Omental fat pad (tissue), 4 donors: ENCODE measurements at places on chromosomes 12 and 14. TPM values are rescaled to one million over a fixed set of nuclear protein-coding genes. Genes with fewer than 3 reads are reported as not detected.

DNA sequence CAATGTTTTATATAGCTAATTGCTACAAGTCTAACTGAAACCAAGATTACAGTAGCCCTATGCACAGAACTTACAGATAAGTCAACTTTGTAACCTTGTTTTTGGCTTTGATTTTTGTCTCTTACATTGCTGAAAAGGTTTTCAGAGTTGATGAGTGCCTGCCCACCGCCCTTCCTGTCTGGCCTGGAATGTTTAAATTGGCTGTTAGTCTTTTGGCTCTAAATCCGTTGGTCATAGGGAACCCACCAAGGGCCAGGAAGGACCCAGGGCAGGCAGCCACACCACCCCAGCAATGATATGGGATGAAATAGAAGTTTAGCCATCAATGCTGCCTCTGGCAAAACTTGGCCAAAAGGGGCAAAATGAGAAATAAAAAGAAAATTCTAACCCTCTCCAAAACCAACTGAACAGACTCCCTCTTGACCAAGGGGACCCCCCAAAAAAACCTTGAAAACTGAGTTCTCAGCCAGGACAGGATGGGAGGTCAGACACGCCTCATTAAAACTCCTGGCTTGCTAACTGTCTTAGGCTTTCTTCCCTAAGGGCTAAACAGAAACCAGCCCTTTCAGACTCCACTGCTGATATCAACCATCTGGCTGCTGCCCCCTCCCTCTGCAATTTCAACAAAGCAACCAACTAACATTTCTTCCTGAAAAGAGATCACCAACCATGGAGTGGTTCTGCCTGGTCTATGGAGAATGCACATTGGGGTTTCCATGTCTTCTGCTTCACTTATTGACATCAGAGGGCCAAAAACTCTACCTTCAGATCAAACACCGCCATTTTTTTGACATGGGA is 242.1 kb upstream of the NOS1 start:
- no peak for DNase-seq

DNA sequence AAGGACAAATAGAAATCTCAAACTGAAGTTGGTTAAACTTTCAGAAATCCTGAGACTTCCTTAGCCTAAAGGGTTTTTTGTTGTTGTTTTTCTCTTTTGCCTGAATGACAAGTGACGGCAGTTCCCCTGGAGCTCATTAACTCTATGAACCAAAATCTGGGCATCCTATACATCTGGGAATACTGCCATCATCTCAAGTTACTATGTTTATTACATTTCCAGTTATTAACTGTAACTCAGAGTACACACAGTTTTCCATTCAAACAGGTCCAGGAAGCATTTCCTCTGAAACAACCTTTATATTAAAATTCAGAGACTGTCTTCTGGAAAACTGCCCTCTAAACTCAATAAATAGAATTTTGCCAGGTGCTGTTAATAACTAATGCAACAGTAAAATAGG is 55.6 kb upstream of the CDKL1 start:
- no peak for DNase-seq

The A2M gene
- 178 TPM for total RNA-seq

DNA sequence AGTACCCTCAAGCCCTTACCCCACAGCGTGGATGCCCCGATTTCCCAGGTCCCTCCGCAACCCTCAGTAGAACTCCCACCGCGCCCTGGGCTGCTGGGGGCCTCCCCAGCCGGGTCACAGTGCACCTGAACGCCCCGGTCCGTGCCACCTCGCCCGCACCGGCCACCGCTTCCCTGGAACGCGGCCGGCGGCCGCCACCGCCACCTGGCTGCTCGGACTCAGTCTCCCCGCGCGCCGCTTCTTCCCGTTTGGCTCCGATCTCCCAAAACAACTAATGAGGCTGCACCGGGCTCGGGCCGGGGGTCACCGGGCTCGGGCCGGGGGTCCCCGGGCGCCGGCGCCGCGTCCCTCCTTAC is 1.0 kb downstream of the ITPK1 start:
- no peak for DNase-seq

GRCh38 chr12:91515944-91516694 is 333.5 kb upstream of the DCN start:
- DNase-seq = no peak

The FNTB gene
- 16.7 TPM for total RNA-seq

DNA sequence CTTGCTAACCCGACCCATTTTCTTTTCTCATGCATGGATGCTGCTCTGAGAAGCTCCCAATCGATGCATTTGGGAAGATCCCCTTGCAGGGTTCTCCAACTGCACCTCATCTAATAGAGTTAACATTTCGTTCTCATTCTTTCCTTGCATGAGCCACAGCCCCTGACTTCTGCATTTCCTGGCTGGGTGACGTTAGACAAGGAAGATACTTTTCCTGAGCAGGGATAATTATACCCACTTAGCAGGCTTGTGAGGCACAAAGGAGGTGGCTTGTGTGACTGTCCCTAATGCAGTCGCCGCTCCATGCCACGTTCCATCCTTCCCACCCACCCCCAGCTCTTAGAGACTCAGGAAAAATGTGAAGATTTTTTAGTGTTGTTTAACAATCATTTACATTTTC is 195.1 kb downstream of the CHST11 start:
- no peak for DNase-seq
